ENCODE measurements at places on chromosomes 11 and 22.

DNA sequence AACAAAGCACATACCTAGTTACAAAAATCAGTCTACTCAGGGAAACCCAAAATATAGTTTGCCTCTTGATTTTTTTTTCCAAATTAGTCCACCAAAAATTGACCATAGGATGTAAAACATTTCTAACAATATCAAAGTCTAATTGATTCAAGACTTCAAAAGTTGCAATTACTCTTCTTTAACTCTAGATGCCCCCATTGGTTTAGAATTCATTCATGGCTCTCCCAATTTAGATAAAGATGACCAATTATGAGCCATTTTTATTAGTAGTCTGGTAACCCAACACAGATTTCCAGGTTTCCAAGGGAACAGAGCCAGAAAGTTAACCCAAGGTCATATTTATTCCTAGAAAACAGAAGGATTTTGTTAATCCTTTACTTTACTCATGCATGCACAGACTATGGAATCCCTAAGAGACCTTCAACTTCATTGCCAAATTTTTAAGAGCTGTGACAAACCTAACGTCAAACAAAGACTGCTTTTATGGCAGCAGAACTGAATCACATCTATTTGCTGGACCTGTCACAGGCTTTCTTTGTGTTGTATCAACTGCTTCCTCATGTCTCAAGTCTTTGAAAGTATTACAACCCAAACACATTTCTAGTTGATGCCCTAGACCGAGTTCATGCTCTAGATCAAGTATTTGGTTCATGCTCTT, 55.3 kb downstream of the C22orf42 start:
- DNase-seq: peak; percentile 67

DNA sequence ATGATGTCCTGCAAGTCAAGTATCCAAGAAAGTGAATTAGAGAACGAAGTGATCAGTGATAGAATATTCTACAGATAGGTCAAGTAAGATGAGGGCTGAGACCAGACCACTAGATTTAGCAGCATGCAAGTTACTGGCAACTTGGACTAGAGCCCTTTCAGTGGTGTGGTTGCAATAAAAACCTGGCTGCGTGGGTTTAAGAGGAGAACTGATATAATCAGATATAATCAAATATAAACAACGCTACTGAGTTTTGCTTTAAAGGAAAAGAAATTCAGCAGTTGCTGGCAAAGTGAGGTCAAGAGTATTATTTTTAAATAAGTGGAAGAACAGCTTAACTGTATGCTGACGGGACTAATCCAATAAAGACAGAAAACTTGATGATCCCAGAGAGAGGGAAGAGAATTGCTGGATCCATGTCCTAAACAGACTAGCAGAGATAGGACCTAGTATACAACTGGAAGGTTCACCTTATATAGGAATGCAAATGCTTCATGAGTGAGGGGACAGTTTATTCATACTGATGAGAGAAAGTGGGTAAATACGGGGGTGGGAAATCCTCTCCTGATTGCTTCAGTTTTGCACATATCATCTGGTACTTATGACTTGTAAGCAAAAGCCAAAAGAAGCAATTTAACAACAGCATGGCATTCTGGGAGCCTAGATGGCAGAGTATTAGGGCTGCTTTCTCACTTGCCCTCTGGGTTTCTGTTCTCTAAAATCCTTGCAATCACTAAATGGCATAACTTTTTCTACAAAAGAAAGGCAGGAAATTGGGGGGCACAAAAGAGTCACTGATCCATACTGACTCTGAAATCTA, 146.2 kb downstream of the RBFOX2 start:
- DNase-seq: no peak

DNA sequence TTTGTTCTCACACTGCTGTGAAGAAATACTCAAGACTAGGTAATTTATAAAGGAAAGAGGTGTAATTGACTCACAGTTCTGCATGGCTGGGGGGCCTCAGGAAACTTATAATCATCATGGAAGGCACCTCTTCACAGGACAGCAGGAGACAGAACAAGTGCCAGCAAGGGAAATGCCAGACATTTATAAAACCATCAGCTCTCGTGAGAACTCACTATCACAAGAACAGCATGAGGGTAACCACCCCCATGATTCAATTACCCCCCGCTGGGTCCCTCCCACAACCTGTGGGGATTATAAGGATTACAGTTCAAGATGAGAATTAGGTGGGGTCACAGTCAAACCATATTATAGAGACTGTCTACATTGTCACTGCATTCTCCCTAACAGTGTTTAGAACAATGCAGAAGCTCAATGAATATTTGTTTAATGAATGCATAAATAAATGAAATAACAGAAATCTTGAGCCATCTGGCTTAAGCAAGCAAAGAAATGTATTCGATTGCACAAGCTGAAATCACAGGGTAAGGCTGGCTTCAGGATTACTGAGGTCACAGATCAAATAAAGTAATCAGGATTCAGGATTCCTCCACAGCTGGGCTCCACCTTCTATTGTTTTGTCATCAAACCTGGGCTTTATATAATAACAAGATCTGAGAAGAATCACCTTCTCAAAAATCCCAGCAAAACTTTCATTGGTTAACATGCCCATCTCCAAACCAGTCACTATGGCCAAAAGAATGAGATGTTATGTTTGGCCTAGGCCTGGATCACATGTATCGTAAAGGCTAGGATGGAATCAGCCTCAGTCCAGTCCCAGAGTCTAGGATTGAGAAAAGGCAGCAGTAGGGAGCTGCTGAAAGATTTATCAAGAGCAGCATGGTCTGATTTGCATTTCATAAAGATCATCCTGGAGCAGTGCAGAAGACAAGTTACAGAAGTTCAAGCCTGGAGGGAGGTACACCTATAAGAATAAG, 137.8 kb upstream of the UBASH3B start:
- no peak for DNase-seq

DNA sequence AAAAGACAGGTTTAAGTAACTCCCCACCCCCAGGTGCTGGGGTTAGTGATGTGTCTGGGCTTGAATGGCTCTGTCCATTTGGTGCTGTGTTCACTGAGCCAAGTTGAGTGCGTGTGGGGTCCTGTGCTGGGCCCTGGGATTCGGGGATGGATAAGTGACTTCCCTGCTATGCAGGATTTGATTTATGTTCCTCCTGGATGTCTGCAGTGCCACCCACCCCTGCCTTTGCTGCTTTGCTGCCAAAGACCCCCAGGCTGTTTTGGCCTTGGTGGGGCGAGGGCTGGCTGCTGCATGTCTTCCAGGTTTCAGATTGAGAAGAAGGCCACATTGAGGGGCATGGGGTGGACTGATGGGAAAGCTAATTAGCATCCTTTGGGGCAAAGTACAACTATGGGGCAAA, 77.9 kb upstream of the PARVG start:
- no peak for DNase-seq

DNA sequence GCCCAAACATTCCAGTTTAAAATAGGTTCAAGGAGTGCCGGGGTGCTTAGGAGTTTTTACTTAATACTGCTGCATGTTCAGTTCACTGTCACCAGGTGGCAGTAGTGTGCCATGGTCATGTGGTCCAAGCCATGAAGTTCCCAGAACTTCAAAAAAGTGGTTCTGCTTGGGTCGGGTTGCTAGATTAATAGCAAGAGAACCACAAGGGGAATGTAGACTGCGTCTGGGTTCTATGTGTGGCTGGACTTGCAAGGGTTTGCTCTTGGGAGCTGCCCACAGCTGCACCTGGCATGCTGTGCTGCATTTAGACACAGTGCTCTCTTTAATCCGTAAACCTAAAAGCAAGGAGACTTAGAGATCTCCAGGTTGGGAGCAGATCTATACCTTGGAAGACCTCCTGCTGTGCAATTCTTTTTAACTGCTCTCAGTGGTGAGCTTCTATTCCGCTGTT, 6.5 kb upstream of the SPON1 start:
- peak; percentile 85 for DNase-seq

- no peak for DNase-seq
Measured at GRCh38 chr22:49996518-49997250, 15.9 kb downstream of the IL17REL start.
